ENCODE measurements at places on chromosomes 1 and 21. TPM values are rescaled to one million over a fixed set of nuclear protein-coding genes. Genes with fewer than 3 reads are reported as not detected.

GRCh38 chr1:107405236-107405635, 264.4 kb downstream of the NTNG1 start:
- DNase-seq, result no peak

DNA sequence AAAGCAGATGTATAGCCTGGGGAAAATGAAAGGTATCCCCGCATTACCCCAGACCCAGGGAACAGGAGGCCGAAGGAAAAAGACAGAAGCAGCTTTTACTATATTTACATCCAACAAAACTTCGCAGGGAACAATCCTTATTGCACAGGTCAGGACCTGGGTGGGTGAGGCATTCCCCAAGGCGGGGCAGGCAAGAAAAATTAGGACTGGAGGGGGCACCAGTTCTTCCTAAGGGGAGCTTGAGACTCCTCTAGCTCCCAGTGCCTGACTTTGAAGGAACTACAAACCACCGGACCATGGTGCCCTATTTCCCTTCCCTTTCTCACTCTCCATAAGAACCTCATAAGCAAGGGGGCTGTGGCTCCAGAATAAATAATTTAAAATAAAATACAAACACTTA, 6.7 kb upstream of the GATAD2B start:
- DNase-seq, result no peak

GRCh38 chr21:44495611-44496563, 40.6 kb downstream of the LRRC3 start:
- no peak for DNase-seq

GRCh38 chr1:57088653-57089052, 122.8 kb upstream of the C8B start:
- DNase-seq, result no peak

GRCh38 chr1:92326681-92327080, 27.8 kb downstream of the RPAP2 start:
- DNase-seq, result no peak

DNA sequence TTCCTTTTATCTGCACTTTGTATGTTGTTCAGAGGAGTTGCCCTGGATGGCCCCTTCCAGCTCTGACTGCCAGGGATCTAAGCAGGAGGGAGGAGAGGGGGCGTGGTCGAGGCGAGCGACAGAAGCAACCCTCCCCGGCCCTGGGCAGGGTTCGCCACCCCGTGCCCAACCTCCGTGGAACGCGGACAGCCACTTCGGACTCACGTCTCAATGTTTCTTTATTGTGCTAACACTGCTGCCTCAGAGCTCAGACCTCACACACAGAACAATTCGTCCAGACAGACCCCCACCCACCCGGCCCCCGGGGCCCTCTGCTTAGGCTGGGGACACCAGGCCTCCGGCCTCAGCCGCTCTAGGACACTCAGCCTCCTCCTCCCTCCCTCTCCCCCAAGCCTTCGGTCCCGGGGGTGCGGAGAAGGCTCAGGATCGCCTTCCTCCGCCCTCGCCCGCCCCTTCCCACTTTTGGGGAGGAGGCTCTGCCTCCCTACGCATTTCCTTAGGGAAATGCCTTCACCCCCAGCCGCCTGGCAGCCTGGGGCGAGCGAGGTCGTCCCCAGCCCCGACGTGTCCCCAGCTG, 8.3 kb downstream of the VSIG8 start:
- peak; percentile 91 for DNase-seq

DNA sequence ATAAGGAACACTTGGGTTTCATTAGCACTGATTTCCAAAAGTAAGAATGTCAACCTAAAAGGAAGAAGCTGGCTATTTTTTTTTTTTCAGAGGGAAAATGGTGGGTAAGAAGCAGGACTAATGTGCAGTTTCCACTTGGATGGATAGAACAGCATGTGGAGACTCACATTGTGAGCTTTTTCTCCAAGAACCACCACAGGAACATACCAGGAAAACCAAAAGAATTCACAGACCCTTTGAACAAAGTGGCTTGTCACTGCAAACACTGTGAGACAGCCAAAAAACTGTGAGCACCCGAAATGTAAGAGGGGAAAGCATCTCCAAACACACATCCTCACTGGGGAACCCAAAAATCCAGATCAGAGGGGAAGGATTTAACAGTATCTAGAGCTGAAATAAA, 15.7 kb upstream of the MX1 start:
- no peak for DNase-seq

- DNase-seq, result no peak
Observed at GRCh38 chr1:117674521-117675400, 68.9 kb downstream of the TENT5C start.

DNA sequence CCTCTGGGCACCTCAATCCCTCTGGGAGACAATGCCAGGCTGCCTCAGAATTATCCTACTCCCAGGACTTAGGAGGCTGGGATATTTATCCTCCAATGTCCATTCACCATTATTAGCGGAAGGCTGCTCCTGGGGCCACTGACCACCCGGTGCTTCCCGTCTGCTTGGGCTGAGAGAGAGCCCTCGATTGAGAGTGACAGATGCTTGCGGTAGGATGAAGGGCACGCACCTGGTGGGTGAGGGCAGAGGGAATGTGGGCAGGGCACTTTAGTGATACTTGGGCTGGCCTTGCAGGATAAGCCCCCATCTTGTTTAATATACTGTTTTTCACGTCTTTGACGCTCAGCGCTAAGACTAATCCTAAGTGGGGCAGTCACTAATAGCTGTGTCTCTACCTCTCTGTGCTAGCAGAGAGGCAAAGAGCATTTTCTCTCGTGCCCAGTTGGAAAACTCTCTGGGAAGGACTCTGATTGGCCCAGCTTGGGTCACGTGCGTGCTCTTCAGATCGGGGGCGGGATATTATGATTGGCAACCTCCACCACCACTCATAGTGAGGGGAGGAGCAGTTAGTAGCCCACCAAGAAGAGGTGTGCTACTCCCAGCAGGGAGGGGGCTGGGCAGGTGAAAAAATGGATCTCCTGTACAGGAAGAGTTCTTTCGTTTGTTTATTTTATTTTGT, 10.6 kb upstream of the PARS2 start:
- no peak for DNase-seq

DNA sequence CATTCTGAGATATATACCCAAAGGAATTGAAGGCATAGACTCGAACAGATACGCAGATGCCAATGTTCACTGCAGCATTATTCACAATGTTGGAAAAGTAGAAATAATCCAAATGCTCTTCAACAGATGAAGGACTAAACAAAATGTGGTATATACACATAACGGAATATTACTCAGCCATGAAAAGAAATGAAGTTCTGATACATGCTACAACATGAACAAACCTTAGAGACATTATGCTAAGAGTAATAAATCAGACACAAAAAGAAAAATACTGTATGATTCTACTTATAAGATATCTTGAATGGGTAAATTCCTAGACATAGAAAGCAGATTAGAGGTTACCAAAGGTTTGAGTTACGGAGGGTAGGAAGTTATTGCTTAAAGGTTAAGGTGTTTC, 57.9 kb downstream of the SLC25A24 start:
- no peak for DNase-seq

GRCh38 chr1:12208764-12209494, 20.9 kb upstream of the VPS13D start:
- DNase-seq, result peak; percentile 92

DNA sequence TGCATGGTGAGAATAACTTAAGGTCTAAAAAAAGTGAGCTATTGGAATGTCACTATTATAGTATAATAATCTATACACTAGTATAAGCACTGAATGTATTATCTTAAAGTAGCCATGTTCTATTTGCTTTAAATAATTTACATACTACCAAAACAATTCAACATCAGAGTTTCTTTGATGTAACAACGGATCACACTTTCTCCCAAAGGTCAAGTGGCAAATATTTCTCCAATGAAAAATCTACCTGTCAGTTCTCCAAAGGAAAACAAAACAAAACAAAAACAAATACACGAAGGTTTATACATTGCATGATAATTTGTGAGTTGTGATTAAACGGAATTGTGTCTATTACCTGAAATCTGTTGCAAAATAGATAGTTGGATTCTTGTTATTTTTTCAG, 581.4 kb downstream of the USP25 start:
- DNase-seq, result no peak

DNA sequence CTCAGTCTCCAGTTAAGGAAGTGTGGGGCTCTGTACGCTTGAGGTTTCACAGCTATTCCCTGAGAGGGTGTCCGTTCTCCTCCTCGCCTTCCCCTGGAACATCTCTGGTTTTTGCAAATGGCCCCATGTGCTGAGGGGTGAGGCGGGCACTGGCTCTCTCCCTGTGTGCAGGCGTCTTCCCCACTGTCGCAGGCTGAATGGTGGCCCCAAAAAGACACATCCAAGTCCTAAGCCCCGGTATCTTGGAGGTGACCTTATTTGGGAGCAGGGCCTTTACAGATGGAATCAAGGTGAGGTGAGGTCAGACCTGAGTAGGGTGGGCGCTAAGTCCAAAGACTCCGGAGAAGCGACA, 98.0 kb upstream of the TMPRSS2 start:
- no peak for DNase-seq

GRCh38 chr1:86068841-86069756, 87.5 kb downstream of the COL24A1 start:
- DNase-seq, result peak; percentile 31

GRCh38 chr1:24966121-24966723, 36.1 kb upstream of the RUNX3 start:
- DNase-seq, result no peak

DNA sequence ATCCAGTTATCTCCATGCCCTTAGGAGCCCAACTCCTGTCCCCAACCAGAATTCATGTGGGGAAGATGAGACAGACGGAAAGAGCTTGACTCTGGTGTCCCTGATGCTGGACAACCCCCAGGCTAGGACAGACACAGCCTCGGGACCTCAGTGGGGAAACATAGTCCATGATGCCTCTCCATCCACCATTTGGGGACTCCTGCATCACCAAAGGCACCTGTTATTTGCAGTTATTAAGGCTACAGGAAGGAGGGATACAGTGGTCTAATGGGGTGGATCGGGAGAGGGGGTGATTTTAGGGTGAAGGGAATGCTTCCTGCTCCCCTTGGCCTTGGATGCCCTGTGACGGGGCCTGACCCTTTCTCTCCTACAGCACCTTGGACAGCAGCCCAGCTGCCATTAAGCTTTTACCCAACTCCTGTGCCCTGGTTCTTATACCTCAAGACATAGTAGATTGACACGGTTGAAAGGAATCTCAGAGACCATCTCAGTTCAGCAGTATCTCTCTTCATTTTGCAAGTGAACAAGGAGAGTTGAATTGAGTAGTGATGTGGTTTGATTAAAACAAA, 111.6 kb downstream of the MATN1 start:
- no peak for DNase-seq

LORICRIN gene
- not detected for total RNA-seq

ANKRD35 gene
- 1.1 TPM for total RNA-seq

NFASC gene
- total RNA-seq, result 11.6 TPM

LRRN2 gene
- total RNA-seq, result 2.3 TPM

PRRX1 gene
- total RNA-seq, result 36.5 TPM

OLIG1 gene
- 0.62 TPM for total RNA-seq

Data from left ventricle myocardium superior (tissue), 1 donor.